ENCODE measurements at places on chromosomes 13 and 19. TPM values are rescaled to one million over a fixed set of nuclear protein-coding genes. Genes with fewer than 3 reads are reported as not detected.

CGB2 gene
- not detected for total RNA-seq

- H3K4me1 ChIP-seq, result peaks cover 5% of the 10 kb centered on the region
- peaks cover 18% of the 10 kb centered on the region for H3K36me3 ChIP-seq
- H3K27ac ChIP-seq, result no peak overlapping the region
- DNase-seq, result no peak
- peaks cover 3% of the 10 kb centered on the region for H3K27me3 ChIP-seq
- no peak overlapping the region for H3K4me3 ChIP-seq
Observed at GRCh38 chr19:12034198-12034597, 1.3 kb downstream of the ZNF433 start.

GRCh38 chr13:95243207-95243606 is 58.0 kb downstream of the ABCC4 start:
- no peaks in the 10 kb centered on the region for H3K27me3 ChIP-seq
- H3K4me3 ChIP-seq, result no peak overlapping the region
- H3K36me3 ChIP-seq, result peaks cover 4% of the 10 kb centered on the region
- H3K27ac ChIP-seq, result no peak overlapping the region

DNA sequence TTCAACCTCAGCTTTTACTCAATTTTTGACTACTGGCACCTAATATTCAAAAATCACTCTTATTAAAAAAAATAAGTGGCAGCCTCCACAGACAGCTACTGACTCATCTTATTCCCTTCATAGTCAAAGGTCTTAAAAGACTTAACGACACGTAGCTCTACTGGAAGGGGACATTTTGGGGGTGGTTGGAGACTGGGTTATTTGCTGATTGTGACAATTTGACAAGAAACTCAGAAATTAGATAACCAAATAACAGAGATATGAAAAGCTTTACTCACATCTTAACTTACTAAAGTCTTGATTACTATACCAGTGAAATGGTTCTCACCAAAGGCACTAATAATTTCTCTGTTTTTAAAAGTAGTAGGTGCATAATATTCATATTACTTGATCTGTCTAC is 25.7 kb downstream of the UGGT2 start:
- no peaks in the 10 kb centered on the region for H3K4me1 ChIP-seq
- H3K27ac ChIP-seq, result no peak overlapping the region
- DNase-seq, result no peak
- H3K27me3 ChIP-seq, result no peaks in the 10 kb centered on the region
- no peak overlapping the region for H3K4me3 ChIP-seq
- H3K36me3 ChIP-seq, result no peaks in the 10 kb centered on the region

- no peak overlapping the region for H3K4me3 ChIP-seq
- H3K27ac ChIP-seq, result no peak overlapping the region
- H3K36me3 ChIP-seq, result no peaks in the 10 kb centered on the region
- no peak for DNase-seq
- no peaks in the 10 kb centered on the region for H3K27me3 ChIP-seq
Observed at GRCh38 chr13:88863116-88863515, 1191.9 kb downstream of the SLITRK5 start.

DNA sequence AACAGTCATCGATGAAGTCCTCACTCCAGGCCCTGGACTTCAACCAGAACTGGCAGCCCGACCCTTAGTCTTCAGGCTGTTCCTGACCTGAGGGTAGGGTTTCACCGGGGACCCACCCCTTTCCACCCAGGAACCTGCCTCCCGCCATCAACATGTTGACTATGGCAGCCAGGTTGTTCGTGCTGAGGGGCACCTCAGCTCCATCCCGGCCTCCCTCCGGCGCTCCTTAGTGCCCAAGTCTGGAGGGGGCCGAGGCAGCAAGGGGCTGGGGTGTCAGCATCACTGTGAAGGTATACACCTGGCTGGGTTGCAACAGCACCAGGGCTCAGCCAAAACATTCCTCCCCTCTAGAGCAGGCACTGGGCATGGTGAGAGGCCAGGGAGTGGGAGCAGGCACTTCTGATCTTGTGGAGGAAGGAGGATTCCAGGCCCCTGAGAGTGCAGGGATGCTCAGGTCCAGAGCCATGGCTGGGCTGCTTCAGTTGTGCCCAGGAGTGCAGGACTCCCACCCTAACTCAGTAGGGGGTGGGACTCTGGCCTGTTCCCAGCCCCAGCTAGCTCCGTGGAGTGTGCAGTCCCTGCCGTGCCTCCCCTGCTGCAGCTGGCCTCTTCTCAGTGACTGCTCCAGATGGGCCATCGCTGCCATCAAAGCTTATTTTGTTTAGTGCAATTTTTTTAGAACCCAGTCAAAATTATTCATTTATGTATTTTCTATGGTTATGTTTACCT is 1445.9 kb downstream of the PCDH9 start:
- no peak overlapping the region for H3K27ac ChIP-seq
- H3K4me3 ChIP-seq, result no peak overlapping the region
- H3K4me1 ChIP-seq, result no peaks in the 10 kb centered on the region

DNA sequence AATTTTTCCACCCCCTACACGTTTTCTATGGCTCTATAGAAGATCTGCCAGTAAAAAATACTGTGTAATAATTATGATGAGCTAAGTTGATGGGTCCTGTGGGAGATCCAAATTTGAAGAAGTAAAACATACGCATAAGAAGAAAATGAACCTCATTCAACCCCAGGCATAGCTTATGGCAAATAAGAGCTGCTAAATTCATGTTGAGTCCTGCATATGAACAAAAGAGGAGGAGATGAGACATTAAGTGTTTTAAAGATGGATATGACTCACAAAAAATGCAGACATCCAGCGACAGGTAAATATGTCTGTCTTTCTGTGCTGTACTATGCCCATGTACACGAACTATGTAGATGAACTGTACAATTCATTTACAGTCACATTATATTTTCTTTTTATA is 101.9 kb downstream of the LIG4 start:
- H3K36me3 ChIP-seq, result no peaks in the 10 kb centered on the region
- no peak overlapping the region for H3K4me3 ChIP-seq
- DNase-seq, result no peak
- no peak overlapping the region for H3K27ac ChIP-seq
- H3K4me1 ChIP-seq, result no peaks in the 10 kb centered on the region
- no peaks in the 10 kb centered on the region for H3K27me3 ChIP-seq

- no peaks in the 10 kb centered on the region for H3K27me3 ChIP-seq
- no peak overlapping the region for H3K27ac ChIP-seq
- H3K4me3 ChIP-seq, result no peak overlapping the region
- no peak for DNase-seq
Observed at GRCh38 chr13:112880221-112880641, 88.8 kb upstream of the MCF2L start.

DNA sequence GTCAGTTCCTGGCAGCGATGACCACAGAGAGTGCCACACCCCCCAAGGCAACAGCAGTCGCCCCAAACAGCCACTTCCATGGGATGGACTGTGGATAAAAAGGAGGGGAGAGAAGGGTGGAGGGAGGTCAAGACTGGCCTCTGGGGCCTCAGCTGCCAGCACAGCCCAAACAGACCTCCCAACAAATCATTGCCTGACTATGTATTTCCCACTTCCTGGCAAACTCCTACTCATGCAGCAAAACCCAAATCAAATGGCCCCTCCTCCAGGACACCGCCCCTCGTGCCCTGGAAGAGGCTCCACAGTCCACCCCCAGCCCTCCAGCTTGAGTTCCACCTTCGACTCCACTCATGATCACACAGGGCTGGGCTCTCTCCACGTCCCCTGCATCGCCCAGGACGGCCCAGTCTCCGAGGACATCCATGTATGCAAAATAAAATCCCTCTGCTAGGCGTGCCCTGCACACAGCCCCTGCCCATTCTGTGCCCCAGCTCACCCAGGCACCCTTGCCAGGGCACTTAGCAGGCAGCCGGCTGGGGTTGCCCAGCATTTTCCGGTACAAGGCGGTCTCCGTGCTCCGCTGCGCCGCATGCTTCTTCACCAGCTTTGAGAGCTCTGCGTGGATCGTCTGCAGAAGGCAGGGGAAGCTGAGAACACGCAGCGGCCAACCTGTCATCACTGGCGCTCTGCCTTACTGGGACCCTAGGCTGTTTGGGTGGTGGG is 10.5 kb upstream of the ELL start:
- peaks cover 24% of the 10 kb centered on the region for H3K36me3 ChIP-seq
- no peaks in the 10 kb centered on the region for H3K4me1 ChIP-seq
- no peak for DNase-seq
- H3K27ac ChIP-seq, result no peak overlapping the region

DNA sequence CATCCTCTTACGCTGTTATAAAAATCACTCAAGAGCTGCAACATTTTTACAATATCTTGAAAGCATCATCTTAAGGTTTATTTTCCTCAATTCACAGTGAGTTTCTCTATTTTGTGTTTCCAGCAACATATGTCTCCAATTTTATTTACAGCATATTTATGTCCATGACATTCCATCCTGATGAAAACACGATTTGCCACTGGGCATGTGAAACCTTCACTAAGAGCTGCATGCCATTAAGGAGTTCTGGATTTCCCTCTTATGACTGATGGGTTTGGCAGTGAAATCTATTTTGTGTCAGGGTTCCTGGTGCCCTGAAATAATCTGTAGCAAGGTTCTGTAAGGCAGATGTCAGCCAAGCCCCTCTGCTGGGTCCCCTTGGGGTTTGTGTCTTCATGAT is 527.6 kb upstream of the KLF12 start:
- DNase-seq, result no peak
- no peaks in the 10 kb centered on the region for H3K36me3 ChIP-seq
- no peak overlapping the region for H3K27ac ChIP-seq
- H3K4me1 ChIP-seq, result no peaks in the 10 kb centered on the region
- no peaks in the 10 kb centered on the region for H3K27me3 ChIP-seq
- no peak overlapping the region for H3K4me3 ChIP-seq

All from activated CD4-positive, alpha-beta memory T cell treated with anti-CD3 and anti-CD28 coated beads, Interleukin-2, amount 10 ng/mL, durations not matched to agents 7 days and 5 days (primary cell).